T-helper 1 cell (primary cell): ENCODE measurements at places on chromosomes 1 and 21.

- no peak for DNase-seq
These were observed 429.6 kb upstream of the LRRC7 start for GRCh38 chr1:69138172-69138571.

DNA sequence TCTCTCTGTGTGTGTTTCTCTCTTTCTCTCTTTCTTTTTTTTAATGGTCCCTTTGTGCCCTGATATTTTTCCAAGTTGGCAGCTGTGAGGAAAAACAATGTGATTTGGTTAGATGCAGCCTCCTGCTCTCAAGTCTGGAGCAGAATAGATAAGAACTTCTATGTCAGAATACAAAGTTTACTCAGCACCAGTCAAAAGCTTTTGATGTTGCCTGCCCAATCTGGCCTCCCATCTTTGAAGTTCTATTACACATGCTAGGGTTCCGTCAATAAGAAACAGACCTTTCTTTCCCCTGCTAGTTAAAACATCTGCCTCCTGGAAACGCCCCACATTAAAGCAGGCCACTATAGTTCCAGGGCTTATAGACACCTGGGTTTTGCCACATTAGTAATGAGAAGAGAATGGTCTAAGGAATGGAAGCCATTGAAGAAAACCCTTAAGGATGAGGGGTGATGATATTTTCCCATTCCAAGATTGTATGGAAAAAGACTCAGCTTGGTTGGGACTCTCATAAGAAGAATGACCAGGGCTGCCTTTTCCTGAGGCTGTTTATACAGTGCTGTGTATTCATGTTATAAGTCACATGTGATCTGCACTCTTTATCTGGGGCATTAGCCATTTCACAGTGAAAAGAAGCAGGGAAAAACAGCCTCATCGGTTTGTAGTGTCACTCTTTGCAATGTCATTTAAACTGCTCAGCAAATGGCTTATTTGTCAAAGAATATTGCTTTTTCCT, 414.7 kb upstream of the PROX1 start:
- DNase-seq: no peak

- no peak for DNase-seq
These were observed 102.5 kb upstream of the ATP1B1 start for GRCh38 chr1:169003864-169004516.

DNA sequence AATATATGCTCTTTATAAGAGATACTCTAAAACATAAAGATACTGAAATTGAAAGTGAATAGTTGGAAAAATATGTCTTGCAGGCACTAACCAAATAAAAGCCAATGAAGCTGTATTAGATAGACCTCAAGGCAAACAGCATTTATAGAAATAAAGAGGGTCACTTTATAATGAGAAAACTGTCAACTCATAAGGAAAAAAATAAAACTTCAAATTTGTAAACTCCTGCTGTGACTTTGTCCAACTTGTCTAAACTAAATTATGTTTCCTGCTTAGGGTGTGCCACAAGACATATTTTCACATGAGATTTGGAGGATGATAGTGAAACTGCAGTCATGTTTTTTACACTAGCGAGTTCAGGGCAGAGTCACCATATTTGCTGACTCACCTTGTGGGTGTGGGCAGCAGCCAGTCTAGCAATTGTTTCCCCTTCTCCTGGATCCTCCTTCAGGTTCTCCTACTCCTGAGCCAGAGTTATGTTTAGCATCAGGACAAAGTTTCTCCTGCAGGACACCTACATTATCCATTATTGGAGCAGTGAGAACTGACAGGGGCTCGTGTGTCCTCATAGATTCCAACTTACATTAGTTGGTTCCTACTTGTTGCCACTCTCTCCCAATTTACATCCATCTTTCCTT, 43.8 kb downstream of the CD53 start:
- no peak for DNase-seq

- no peak for DNase-seq
These were observed 60.1 kb upstream of the SMYD2 start for GRCh38 chr1:214220891-214221290.

DNA sequence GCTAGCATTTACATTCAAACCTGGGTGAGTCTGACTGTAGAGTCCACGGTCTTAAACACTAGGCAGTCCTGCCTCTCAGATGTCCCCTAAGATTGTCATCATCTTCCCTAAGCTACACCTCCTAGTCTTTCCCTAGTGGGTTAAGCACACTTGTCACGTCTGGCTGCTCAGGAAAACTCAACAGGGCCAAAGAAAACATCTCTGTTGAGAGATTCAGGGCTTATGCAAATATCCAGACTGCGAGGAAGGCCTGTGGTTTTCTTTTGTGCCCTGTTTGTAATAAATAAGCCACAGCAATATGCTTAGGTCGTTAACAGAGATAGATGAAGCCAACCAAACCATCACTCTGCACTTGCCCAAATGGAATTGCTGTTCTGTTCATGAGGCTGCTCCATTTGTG, 472.6 kb upstream of the DEPDC1 start:
- no peak for DNase-seq

DNA sequence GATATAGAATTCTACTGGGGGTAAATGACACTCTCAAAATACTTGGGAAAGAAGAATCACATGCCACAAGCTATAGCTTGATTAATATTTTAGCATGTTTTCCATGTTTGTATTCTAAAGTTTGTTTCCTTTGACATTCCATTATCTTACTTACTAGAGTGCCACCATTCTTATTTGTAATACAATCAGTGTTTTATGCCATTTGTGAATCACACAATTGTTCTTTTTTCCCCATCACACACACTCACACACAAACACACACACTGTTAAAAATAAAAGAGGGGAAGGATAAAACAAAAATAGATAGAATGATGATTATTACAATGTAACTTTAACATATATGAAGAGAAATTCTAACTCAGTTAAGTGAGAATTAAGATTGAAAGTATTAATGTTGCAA, 16.0 kb upstream of the TEKT2 start:
- no peak for DNase-seq

DNA sequence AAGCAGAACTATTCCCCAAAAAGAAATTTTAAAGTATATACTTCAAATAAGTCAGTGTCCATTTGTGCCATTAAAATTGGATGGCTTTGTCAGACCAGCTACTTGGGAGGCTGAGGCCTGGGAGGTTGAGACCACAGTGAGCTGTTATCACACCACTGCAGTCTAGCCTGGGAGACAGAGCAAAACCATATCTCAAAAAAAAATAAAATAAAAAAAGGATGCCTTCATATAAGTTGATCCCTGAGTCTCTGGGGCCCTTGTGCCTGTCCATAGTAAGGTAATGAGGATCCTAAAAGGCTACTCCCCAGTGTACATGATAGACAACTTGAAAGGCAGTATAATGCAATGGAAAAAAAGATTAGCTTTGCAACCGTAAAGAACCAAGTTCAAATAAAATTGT, 81.2 kb upstream of the BARHL2 start:
- DNase-seq: no peak

DNA sequence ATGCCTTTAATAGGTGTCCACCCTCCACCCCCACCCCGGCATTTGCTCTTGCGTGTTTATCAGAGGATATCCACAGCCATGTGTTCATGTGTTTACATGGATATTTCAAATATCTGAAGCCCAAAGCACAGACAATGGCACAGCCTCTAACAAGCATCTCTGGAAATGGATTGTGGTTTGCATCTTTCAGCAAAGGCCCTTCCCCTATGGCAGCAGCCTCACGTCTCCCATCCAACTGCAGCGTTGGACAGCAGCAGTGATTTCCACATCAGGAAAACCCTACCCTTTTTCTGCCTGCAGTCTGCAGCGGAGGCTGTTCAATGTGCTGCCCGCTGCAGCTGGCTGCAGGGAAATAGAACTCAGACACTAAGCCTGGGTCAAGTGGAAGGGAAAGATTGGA, 1.6 kb downstream of the RASSF5 start:
- no peak for DNase-seq

DNA sequence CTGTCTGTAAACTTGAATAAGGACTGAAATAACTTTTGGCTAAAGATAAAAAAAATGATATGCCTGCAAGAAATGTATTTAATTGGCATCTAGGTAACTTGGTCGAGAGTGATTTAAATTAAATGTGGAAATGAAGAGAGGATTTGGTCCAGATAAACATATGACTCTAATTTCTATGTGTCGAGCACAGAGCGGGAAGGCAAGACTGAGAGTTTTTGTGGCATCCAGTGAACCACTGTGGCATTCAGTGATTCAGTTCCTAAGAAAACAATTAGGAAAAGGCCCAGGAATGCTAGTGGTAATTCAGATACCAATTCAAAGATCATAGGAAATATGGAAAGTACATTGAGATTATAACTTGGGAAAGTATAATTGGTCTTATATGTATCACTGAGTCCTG, 39.6 kb downstream of the PDE4B start:
- DNase-seq: no peak

- no peak for DNase-seq
These were observed 6.2 kb downstream of the ZNF691 start for GRCh38 chr1:42852608-42852980.

DNA sequence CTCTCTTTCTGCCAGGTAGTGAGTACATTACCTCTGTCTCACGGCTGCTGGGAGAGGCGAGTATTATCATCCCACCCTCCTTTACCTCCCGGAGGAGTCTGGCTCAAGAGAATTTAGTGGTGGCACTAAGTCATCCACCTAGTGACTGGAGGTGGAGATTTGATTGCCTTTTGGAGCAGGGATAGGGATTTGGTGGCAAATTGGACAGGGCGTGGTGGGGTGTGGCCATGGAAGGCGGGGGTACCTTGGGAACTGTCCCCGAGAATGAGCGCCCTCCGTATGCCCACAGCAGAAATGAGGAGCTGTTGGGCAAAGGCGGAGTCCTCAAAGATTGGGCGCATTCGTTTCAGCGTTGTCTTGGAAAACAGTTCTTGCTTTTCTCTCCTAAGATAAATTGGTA, 32.1 kb upstream of the HMGN1 start:
- no peak for DNase-seq

DNA sequence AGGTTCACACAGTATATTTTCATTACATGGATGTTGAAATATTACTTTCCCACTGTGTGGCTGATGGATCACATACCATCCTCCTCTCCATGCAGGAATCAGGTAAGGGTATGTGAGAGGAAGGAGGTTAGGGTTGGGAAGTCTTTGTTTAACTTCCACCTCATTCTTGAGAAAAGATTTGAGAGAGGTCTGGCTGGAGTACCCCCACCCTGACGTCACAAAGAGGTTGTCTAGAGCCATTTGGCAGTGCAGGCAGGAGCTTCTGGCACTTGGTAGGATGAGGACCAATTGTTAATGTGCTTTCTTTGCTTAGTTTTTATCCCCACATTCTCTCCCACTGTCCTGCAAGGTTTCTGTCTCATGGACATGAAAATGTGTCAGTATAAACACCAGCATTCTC, 356.6 kb downstream of the DSCAM start:
- DNase-seq: no peak

GRCh38 chr1:33236498-33236897, 19.8 kb upstream of the ZNF362 start:
- no peak for DNase-seq

DNA sequence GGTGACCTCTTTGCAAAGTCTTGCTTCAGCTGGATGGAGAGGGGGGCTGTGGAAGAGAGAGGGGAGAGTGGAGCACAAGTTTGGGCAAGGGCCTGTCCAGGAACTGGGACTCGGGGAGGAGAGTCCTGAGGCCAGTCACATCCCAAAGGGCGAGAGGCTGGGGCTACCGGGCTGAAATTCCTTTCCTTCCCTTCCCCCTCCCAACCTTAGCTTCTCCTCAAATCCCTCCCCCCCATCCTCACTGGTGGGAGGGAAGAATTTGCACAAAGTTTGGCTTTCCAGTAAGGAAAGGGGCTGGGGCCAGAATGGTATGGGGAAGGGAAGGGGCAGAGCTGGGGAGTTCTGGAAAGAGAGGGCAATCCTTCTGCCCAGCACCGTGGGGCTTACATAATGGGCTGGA, 854 bp downstream of the CNTN2 start:
- DNase-seq: no peak

GRCh38 chr21:45537746-45538291, 4.4 kb downstream of the SLC19A1 start:
- no peak for DNase-seq

DNA sequence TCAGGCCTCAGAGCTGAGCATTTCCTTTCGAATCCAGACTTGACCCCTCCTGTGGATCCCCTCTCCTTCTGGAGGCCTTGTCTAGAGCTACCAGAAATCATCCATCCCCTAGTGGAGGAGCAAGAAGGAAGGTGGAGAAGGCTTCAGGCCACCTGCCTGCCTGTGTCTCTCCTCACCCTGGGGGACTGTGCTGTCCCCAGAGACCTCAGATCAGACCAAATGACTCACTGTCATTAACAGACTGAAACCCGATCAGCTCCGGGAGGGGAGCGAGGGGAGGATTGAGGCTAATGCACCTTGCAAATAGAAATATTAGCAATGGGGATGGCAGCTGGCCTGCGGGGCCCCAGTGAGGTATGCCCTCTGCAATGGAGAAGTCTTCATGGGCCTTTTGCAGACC, 2.1 kb downstream of the MYBPH start:
- DNase-seq: no peak

DNA sequence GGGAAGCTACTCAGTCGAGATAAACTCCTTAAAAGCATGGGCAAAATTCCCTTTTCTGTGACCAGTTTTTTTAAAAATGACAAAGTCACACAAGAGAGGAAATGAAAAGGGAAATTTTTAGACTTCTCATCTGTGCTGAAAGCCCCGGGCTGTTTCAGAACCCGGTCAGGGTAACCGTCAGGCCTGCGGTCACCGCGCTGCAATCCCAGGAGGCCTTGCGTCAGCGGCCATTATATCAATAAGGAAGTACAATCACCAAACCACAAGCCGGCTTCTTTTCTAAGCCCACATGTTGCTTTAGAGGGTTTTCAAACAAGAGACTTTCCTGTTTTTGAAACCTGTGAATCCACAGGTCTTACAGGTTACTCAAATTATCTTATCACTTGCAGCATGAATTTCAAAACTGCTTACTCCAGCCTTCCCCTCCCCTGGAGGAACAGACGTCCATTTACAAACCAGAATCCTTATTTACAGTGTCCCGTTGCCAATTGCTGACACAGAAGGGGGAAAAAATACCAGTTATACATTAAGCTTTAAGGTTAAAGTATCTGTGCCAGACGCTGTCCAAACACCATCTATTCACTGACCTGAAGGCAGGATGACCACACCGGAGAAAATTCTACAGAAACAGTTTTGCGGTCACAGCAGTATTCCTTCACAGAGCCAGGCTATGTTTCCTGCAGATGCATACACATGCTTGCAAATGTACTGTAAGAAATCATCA, 165.3 kb downstream of the TOMM20 start:
- DNase-seq: peak; percentile 79

DNA sequence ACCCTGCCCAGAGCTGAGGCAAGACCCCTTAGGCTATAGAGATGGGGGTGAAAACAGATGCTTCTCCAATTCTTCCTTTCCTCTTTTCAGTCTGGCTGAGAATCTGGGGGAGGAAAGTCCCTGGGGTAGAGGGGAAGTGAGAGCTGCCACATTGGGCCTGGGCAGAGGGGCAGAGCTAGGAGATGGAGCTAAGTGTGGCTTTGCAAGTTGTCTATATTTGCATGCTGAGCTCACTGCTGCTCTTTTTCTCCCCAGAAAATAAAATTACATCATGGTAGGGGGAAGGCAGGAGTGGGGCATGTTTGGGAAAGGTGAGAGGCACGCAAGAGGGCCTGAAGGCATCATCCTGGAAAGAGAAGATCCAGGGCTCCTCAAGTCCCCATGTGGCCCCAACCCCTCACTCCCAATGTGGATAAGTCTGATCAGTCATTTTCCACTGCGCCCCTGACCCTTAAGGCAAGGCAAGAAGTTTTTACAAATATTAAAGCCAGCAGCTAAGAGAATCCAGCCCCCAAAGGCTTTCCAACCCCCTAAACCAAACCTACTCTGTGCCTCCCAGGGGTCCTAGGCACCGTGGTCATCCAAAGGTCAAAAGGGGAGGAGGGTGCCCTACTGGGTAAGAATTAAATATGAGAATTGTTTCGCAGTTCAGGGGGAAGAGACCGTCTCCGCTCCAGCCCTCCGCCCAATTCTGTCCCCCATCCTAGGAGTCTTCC, 500 bp upstream of the PEA15 start:
- DNase-seq: no peak

- DNase-seq: no peak
These were observed 2.4 kb upstream of the ELAPOR1 start for GRCh38 chr1:109111386-109112055.
